ENCODE measurements at places on chromosomes 5 and 9. TPM values are rescaled to one million over a fixed set of nuclear protein-coding genes. Genes with fewer than 3 reads are reported as not detected.

Gene TAF11L2
- total RNA-seq, result not detected

Gene SLC35D2
- 7.8 TPM for total RNA-seq

Gene CDC20B
- not detected for total RNA-seq

Gene FOXD4L5
- total RNA-seq, result under 0.01 TPM

Gene ISOC1
- total RNA-seq, result 6.6 TPM

Gene IL3
- not detected for total RNA-seq

Gene FIBCD1
- total RNA-seq, result not detected

Gene ZNF474
- total RNA-seq, result not detected

Gene UGT3A1
- total RNA-seq, result not detected

Data from fibroblast of the aortic adventitia (primary cell).